Pulmonary artery endothelial cell (primary cell): ENCODE measurements at places on chromosomes 11 and 22. TPM values are rescaled to one million over a fixed set of nuclear protein-coding genes. Genes with fewer than 3 reads are reported as not detected.

Gene MOB2
- 46.0 and 48.3 TPM in 2 replicates for total RNA-seq

Gene VSIG10L2
- not detected in 2 replicates for total RNA-seq

Gene KCTD14
- total RNA-seq = 0.20 and 2.0 TPM in 2 replicates

DNA sequence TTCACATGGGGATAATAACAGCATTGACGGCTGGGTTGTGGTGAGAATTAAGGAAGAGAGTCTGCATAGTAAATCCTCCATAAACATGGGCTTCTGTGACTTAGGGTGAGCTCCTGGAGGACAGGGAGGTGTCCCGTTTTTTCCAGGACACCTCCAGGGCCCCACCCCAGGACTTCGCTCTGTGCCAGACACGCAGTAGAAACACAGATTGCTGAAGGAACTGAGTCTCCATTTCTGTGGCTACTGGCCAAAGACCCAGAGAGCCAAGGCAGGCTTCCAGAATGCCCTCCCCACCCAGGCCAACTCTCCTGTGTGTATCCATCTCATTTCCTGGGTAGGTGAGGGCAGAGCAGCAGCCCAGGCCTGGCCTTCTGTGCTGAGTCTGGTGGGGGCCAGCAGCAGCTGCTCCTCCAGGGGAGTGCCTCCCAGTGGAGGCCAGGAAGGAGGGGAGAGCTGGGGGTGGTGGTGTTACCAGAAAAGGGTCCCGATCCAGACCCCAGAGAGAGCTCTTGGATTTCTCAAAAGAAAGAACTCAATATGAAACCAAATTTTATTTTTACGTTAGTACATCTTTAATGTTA lies 9.5 kb upstream of the RFPL3 start:
- no peak for DNase-seq

GRCh38 chr11:88779577-88779976 lies 286.2 kb downstream of the GRM5 start:
- no peak for DNase-seq
